NCI-H2081 treated with DMSO at 0.1 percent for 48 hours (cell line): ENCODE measurements at places on chromosomes 16 and 17.

DNA sequence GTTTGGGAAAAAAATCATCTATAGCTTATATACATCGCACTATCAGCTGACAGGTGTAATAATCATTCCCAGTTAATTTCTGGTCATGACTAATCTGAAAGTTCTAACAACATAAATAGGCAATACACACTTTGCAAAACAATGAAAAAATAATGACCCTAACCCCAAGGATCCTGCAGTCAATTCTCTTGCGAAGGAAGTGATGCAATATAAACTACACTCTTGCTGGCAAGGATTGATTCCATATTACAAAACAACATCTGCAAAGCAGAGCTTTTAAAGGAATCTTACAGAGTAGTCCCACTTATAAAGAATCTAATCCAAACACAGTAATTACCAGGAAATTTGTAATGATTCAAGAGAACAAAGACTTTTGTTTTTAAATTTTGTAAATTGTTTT lies 73.4 kb downstream of the MYO1D start:
- DNase-seq, result no peak

GRCh38 chr17:48610282-48611211 lies at the start of gene HOXB7:
Gene HOXB7 (minus strand): TSS chr17:48611017. CDS start chr17:48610918, 99 bp downstream.
- peak; percentile 32 for DNase-seq

DNA sequence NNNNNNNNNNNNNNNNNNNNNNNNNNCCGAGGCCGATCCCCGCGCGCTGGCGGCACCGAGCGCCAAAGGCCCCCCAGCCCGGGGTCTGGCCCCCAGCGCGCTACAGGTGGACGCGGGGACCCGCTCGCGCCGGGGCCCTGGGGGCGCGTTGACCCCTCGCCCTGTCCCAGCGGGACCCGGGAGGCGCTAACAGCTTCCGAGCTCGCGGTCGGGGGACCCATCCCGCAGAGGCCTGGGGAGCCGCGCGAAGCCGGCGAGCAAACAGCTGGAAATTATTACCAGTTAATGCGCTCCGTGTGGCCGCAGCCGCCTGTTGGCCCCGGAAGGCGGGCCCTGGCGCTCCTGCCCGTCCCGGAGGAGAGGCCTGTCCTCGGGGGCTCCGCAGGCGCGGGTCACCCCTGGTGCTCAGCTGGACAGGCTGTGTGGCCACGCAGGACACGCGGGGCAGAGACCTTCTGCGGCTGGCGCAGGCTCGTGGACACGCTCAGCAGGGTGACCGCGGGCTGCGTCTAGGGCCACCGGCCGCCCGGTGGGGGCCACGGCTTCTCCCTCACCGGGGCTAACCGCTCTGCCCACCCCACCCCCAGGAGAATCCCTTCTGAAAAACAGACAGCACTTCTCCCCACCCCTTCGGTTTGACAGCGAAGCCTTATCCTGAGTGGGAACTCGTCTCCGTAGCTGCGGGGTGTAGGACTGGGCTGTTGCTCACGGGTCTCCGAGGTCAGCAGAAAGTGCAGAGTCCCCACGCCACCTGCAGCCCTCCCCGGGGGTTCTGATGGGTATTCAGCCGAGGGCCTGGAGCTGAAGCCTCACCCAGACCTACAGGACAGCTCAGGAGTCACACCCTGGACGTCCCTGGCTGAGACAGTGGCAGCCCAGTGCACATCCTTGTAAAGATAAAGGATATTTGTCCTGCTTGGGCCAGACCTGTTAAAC lies 138.7 kb upstream of the RPH3AL start:
- no peak for DNase-seq

DNA sequence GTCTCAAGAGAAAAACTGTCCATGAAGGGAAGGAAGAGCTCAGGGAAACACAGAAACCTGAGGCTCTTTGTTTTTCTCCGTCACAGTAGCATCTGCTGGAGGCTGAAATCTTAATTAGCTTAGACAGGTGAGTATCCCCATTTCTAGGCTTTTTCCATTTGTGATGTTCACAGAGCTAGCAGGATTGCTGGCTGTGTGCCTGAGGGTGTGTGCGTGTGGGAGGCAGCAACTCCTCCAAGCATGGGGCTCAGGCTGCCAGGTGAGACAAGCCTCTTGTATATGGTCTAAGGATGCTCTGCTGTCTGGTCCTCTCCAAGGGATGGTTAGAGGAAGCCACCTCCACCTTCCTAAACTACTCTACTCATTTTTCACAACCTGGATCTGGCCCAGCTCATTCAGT lies 569.9 kb downstream of the HS3ST4 start:
- no peak for DNase-seq

- no peak for DNase-seq
Measured at GRCh38 chr17:59331929-59332748, 684 bp downstream of the YPEL2 start.

DNA sequence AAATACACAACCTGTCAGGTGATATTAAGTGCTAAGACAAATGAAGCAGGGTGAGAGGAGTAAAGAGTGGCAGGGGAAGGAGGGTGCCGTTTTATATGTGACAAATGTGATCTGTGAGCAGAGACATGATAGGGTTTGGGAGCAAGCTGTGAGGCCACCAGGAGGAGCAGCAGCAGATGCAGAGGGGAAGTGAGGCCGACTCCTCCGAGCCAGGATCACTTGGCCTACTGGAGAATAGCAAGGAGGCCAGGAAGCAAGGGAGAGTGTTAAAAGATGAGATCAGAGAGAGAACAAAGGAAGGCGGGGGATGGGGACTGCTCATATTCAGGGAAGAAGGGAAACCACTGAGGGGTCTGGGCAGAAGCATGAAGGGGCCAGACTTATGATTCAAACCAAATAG lies 129.4 kb downstream of the TANGO6 start:
- DNase-seq, result no peak

DNA sequence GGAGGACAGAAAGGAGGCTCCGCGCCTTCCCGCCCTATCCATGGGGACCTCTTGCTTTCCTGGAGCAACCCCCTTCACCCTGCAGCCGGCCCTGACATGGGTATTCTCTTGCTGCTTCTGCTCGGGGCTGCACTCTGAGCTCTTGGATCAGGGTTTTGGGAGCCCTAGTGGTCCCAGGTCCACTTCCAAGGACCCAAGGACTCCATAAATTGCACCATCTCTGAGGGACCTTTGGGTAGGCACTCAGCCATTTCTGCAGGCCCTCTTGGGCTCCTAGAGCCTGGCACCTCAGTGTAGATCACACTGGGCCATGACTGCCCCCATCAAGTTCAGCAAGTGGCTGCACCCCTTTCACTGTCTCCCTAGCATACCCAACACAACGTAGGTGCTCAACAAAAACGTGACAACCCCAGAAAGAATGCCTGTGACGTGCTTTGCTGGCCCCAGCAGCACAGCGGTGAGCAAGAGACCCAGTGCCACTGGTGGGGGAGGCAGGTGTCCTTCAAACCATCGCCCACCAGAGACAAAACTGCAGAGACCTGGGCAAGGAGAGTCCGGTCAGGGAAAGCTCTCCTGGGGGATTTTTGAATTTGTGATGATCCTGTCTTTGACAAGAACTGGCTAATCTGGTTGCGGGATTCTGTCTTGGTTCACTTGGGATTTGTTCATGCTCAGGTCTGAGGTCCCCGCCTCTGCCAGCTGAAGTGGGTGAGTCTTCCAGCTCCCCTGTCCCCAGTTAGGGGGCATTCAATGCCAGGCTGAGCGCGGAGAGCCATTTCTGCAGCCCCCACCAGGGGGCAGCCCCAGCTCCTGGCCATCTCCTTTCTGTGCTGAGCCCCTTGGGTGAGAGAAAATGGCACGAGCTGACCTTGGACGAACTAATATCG lies 2.5 kb upstream of the RAB11FIP4 start:
- no peak for DNase-seq
